ENCODE measurements at places on chromosomes 7 and 10. TPM values are rescaled to one million over a fixed set of nuclear protein-coding genes. Genes with fewer than 3 reads are reported as not detected.

The ABCB8 gene
- 43.3 TPM for total RNA-seq

The NPTX2 gene
- 0.25 TPM for total RNA-seq

The A1CF gene
- total RNA-seq: not detected

The KCNH2 gene
- 5.7 TPM for total RNA-seq

The PTCD1 gene
- 5.8 TPM for total RNA-seq

The TLX1 gene
- not detected for total RNA-seq

The DOCK1 gene
- total RNA-seq: 20.8 TPM

The HABP2 gene
- 0.14 TPM for total RNA-seq

The PAX2 gene
- 0.18 TPM for total RNA-seq

The SYNPO2L gene
- total RNA-seq: 0.02 TPM

The TYW1B gene
- total RNA-seq: 3.0 TPM

The UTF1 gene
- not detected for total RNA-seq

The MYL10 gene
- total RNA-seq: not detected

The OR13A1 gene
- not detected for total RNA-seq

The ITGB8 gene
- total RNA-seq: 0.73 TPM

The KAZALD1 gene
- total RNA-seq: 2.9 TPM

The SEMA3C gene
- 53.5 TPM for total RNA-seq

The COL13A1 gene
- total RNA-seq: 0.21 TPM

The CTAGE4 gene
- 0.05 TPM for total RNA-seq

The CALML3 gene
- total RNA-seq: not detected

The SPDYE6 gene
- total RNA-seq: not detected

The RSBN1L gene
- 8.2 TPM for total RNA-seq

The LBX1 gene
- not detected for total RNA-seq

The FEZF1 gene
- not detected for total RNA-seq

The MYPN gene
- 2.0 TPM for total RNA-seq

The SCIN gene
- 0.31 TPM for total RNA-seq

The SUN3 gene
- 0.13 TPM for total RNA-seq

The CTAGE15 gene
- not detected for total RNA-seq

The PDK4 gene
- 37.9 TPM for total RNA-seq

The LRIT1 gene
- total RNA-seq: not detected

The GHRHR gene
- total RNA-seq: not detected

The SLC39A12 gene
- not detected for total RNA-seq

The TMUB1 gene
- 56.8 TPM for total RNA-seq

The TSPAN12 gene
- 0.38 TPM for total RNA-seq

The SPDYE2B gene
- total RNA-seq: not detected

The ASB10 gene
- not detected for total RNA-seq

The HOXA10 gene
- 8.3 TPM for total RNA-seq

The AKR1C3 gene
- total RNA-seq: 1,052 TPM

The MACROH2A2 gene
- total RNA-seq: 24.6 TPM

The MYH16 gene
- 0.25 TPM for total RNA-seq

The ATG9B gene
- total RNA-seq: 0.65 TPM

The TYW1 gene
- total RNA-seq: 15.6 TPM

The ABI1 gene
- 59.5 TPM for total RNA-seq
